ENCODE measurements at places on chromosomes 2 and 18.
A peak's percentile ranks its signal among the peaks of the same experiment; 100 is the strongest.

DNA sequence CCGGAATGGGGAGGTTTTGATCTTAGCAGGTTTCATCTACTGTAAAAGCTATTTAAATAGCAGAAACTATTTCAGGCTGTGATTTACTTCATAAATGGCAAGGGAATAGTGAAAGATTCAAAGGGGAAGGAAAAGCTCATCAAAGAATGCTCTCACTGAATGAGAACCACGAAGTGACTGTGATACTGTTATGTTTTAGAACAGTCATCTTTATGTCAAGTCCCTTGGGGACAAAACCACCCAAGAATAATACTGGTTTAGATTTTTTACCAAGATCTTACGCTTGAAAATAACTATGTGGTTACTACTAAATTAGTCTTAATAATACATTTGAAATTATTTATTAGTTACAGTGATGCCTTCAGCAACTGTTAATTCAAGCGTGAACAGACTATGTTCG, 28.1 kb downstream of the FARSB start:
- no peaks in the 10 kb centered on the region for H3K4me1 ChIP-seq
- H3K4me3 ChIP-seq: no peak overlapping the region
- DNase-seq: no peak
- H3K27me3 ChIP-seq: no peaks in the 10 kb centered on the region
- no peak overlapping the region for H3K27ac ChIP-seq

GRCh38 chr18:45248240-45248903, 366.9 kb upstream of the SLC14A2 start:
- no peak for DNase-seq
- H3K4me3 ChIP-seq: no peak overlapping the region
- H3K4me1 ChIP-seq: no peaks in the 10 kb centered on the region
- H3K27ac ChIP-seq: no peak overlapping the region
- no peaks in the 10 kb centered on the region for H3K36me3 ChIP-seq

DNA sequence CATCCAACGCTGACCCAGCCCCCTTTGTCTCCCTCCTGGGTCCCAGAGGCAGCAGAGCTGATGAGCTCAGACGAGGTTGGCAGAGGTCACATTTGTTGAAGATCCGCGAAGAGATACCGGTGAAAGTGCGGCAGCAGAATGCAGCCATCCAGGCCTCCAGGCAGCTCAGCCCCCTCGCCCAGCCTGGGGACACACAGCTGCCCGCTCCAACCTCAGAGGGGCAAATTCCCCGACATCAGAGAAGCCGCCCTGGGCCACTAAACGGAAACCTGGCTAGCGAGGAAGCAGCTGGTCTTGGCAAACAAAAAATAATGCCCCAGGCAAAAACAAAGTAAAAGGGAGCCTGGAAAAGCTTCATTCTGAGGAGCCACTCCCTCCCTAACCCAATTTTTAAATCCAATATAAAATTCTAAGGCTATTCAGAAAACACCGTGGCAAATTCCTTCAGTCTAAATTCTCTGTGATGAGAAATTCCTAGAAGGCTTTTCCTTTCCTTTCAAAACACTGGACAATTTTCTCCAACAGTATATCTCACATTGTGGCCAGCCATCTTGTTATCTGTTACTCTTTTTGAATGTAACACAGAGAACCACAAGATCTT, 262.4 kb downstream of the SS18 start:
- DNase-seq: no peak
- no peaks in the 10 kb centered on the region for H3K36me3 ChIP-seq
- no peak overlapping the region for H3K27ac ChIP-seq
- no peak overlapping the region for H3K4me3 ChIP-seq

DNA sequence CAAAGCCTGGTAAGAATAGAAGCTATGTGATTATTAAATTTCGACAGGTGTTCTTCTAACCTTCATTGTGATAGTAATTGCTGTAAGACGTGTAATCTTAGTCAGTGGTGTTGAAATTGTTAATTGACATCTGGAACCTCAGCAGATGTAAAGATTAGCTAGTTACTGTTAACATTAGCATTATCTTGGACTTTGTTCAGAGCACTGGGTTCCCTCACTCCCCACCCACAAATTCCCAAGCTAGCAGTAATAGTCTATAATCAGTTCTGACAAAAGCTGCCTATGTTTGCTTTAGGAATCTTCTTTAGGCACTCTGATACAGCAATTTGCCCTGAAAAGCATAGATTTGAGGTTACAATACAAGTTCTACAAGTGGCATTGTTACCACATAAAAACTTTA, 233.7 kb downstream of the EN1 start:
- H3K27me3 ChIP-seq: peaks cover 2% of the 10 kb centered on the region
- no peak overlapping the region for H3K4me3 ChIP-seq
- no peak for DNase-seq
- H3K4me1 ChIP-seq: no peaks in the 10 kb centered on the region
- no peaks in the 10 kb centered on the region for H3K36me3 ChIP-seq
- H3K27ac ChIP-seq: no peak overlapping the region

DNA sequence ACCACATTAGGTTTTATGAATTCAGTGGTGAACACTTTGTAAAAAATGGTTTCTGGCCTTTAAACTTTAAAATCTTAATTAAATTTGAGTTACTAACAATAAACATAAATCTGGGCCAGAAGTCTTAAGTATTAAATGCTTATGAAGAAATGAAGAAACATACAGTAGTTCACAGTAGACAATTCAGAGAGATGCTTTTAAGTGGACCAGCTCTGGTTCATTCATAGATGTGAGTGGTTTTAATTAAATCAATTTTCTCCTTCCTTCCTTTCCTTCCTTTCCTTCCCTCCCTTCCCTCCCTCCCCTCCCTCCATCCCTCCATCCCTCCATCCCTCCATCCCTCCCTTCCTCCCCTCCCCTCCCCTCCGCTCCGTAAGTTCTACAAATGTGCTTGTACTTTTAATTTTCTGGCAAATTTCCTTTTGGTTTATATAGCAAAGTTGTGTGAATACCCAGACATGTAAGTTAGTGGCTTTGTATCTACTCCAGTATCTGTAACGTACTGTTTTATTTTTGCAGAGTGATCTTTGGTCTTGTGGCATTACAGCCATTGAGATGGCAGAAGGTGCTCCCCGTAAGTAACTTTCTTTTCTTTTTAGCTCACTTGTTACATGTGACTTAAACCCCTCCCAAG, 136.5 kb downstream of the MAP4K4 start:
- H3K27ac ChIP-seq: no peak overlapping the region
- H3K36me3 ChIP-seq: peaks cover 26% of the 10 kb centered on the region
- H3K4me3 ChIP-seq: no peak overlapping the region

GRCh38 chr18:57436965-57437333, 1.8 kb downstream of the ONECUT2 start:
- H3K4me1 ChIP-seq: peaks cover 26% of the 10 kb centered on the region
- H3K27me3 ChIP-seq: peaks cover 91% of the 10 kb centered on the region
- H3K27ac ChIP-seq: peak overlapping the region; percentile 61

DNA sequence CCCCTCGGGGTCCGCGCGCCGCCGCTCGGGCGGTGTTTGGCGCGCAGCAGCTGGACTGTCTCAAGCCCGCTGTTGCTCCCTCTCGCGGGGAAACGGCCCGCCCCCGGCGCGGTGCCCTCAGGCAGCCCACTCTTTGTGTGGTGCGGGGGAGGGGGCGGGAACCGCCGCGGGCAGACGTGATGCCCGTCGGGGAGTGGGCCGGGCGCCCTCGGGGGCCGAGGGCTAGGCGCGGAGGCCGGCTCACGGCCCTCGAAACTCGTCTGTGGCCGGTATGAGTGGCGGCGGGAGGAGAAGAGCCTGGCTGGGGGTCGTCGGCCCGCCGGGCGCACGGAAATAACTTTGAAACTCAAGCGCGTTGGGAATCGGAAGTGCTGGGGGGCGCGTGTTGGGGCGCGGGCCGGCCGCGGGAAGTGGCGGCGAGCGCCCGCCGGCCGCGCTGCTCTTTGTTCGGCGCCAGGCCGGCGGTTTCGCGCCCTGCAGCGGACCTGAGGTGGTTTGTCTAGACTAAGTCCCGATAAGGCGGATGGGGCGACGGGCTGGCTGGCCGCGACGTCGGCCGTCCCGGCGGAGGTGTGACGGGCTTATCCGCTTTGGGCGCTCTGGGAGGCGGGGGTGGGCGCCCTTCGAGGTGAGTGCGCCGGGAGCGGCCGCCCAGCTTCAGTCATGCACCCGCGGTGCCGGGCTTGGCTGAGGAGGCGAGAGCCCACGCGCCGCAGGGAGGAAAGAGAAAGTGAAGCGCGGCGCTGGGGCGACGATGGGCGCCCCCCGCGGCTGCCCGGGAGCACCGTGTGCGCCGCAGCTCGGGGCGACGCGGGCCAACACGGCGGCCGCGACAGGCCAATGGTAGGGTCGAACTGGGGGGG, 679 bp downstream of the PTMA start:
- H3K4me1 ChIP-seq: peaks cover 32% of the 10 kb centered on the region
- DNase-seq: peak; percentile 72
- peak overlapping the region; percentile 99 for H3K27ac ChIP-seq
- peaks cover 2% of the 10 kb centered on the region for H3K27me3 ChIP-seq
- H3K36me3 ChIP-seq: peaks cover 37% of the 10 kb centered on the region

DNA sequence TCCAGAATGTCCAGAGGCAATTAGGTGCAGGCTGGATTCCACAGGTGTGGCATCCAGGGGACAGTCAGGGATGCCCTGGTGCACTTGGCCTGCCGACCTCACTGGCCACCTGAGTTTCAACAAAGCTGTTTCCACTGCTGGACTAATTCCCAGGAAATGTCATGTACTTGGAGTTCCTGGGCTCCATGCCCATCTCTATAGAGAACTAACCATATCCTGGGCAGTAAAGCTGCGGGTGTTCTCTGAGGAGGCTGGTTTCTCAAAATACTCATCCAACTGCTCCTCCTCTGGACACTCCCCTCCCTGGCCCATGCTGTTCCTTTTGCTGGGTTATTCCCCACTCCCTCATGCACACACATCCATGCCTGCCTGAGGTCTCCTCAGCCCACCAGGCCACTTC, 161.9 kb upstream of the SKOR2 start:
- H3K4me3 ChIP-seq: no peak overlapping the region
- peaks cover 17% of the 10 kb centered on the region for H3K27me3 ChIP-seq
- H3K27ac ChIP-seq: no peak overlapping the region

DNA sequence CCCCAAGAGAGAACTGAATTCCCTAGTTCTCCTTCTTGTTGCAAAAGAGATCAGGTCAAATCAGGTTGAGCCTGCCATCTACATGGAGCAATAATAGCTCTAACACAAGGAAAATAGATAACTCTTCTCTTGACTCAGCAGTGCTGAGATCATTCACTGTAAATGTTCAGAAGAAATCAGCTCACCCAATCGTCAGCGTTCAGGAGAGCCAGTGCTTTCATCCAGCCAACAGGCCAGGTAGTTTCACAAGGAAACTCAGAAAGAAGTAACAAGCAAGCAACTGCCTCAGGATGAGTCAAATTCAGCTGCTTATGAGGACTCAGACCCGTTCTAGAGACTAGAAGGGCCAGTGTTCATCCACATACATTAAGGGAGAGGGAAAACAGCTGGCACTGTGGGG, 5.9 kb downstream of the LMAN2L start:
- no peaks in the 10 kb centered on the region for H3K27me3 ChIP-seq
- peaks cover 9% of the 10 kb centered on the region for H3K4me1 ChIP-seq
- peaks cover 25% of the 10 kb centered on the region for H3K36me3 ChIP-seq
- no peak for DNase-seq
- H3K4me3 ChIP-seq: no peak overlapping the region

DNA sequence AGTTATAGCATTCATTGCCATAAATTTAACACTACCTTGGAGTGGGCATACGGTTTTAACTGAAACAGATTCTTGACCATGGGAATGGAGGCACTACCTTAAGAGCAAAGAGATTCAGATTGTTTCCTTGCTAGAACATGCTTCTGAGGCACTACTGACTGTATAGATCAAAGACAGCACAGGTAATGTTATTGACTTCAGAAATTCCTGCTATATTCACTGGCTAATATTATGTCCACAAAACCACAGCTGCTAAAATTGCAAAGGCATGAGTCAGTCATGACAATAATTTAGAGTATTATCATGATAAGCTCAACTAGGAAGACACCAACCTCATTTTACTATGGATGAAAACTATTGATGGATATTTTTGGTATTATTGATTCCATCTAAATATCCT, 39.4 kb downstream of the SLC8A1 start:
- H3K4me3 ChIP-seq: no peak overlapping the region
- no peaks in the 10 kb centered on the region for H3K27me3 ChIP-seq
- H3K4me1 ChIP-seq: no peaks in the 10 kb centered on the region
- no peak overlapping the region for H3K27ac ChIP-seq

DNA sequence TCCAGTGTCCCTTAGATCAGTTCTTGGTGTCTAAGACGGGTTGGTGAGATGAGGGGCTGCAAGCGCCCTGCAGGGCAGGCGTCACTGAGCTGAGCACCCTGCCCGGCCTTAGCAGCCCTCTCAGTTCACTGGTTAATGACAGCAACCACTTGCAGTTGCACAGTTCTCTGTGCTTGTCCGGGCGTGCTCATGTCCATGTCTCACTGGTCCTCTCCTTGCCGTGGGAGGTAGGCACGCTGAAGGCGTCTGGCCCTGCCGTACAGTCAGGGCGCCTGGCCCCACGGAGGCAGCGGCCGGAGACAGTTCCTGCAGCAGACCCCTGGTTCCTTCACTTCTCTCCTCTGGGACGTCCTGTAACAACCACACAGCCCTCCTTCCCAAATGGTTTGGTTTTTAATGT, 75.3 kb downstream of the ARHGEF4 start:
- no peak overlapping the region for H3K4me3 ChIP-seq
- no peak overlapping the region for H3K27ac ChIP-seq
- no peaks in the 10 kb centered on the region for H3K36me3 ChIP-seq
- peaks cover 24% of the 10 kb centered on the region for H3K27me3 ChIP-seq
- DNase-seq: no peak

GRCh38 chr18:48390641-48391040, 18.5 kb downstream of the ZBTB7C start:
- H3K4me3 ChIP-seq: no peak overlapping the region
- no peaks in the 10 kb centered on the region for H3K4me1 ChIP-seq
- H3K36me3 ChIP-seq: no peaks in the 10 kb centered on the region
- no peak overlapping the region for H3K27ac ChIP-seq

DNA sequence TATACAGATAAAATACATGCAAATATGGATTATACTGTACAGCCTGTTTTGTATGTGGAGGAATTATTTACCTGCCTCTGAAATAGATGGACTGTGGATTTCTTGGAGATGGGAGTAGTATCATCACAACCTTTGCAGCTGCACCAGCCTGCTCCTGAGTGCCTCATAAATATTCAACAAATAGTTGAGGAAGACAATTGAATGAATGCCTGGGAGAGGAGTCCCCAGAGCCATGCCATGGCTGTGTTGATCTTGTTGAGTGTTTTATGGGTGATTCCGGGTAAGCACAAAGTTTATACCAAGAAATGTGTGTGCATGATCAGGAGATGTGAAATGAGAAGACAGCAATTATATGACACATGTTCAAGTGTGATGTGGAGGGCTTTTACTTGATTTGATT, 225.0 kb downstream of the FHOD3 start:
- H3K27me3 ChIP-seq: peaks cover 8% of the 10 kb centered on the region
- no peak overlapping the region for H3K27ac ChIP-seq
- H3K4me1 ChIP-seq: no peaks in the 10 kb centered on the region
- no peaks in the 10 kb centered on the region for H3K36me3 ChIP-seq
- no peak overlapping the region for H3K4me3 ChIP-seq

DNA sequence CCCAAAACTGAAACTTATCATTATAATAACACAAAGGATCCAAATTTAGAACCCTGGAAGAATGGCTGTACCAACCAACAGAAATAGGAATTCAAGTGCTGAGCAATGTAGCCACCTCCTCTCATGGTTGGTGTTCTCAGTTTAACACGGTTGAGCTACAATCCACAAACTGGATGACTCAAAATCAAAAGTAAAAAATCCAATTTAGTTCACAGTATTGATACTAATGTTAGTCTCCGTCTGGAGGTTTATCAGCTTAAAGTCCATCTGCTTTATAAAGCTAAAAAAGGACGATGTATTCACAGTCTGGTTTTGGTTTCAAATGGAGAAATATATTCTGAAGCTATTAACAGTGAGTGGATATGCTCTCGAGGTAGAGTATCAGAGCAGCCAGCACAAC, 40.5 kb downstream of the CNTNAP5 start:
- no peak overlapping the region for H3K4me3 ChIP-seq
- H3K27me3 ChIP-seq: no peaks in the 10 kb centered on the region
- H3K27ac ChIP-seq: no peak overlapping the region
- DNase-seq: no peak

All from activated CD8-positive, alpha-beta memory T cell treated with anti-CD3 and anti-CD28 coated beads, Interleukin-2, amount 10 ng/mL, durations not matched to agents 7 days and 5 days (primary cell).